ENCODE measurements at places on chromosomes 11 and 22.

DNA sequence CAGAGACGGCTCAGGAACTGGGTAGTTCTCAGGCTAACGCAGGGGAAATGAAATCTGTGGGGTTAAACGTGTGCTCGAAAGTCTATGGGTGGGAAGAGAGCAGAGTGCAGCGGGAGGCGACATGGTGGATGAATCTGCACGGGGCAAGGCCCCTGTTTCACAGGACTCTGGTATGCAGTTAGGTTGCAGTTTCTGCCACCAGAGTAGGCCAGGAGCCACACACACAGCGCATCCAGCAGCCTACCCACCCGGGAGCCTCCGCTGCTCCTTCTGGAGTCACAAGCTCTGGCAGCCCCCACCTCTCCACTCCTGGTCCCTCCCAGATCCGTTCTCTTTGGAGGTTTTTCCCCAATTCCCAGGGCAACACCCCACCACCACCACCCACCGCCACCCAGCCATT lies 27.0 kb downstream of the SPATA19 start:
- no peak for DNase-seq

GRCh38 chr11:120336641-120337354 lies 585 bp downstream of the ARHGEF12 start:
- no peak for DNase-seq

- no peak for DNase-seq
These were observed 355.9 kb upstream of the TENM4 start for GRCh38 chr11:79796704-79797103.

DNA sequence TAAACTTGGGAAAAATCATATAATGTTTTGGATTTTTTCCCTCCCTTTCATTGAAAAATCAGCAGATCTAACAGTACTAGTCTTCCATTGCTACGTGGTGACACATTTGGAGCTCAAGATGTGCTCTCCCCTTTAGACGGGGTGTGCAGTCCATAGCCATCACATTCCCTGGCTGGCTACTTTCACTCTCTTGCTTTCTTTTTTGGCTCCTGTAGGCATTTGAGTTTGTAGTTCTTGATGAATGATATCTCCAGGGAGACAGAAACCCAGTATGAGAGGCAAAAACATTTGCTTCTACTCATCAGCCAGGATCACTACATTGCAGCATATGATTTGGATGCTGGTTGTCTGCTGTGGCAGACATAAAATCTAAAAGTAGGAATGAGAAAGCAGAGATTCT lies 12.1 kb downstream of the CCDC81 start:
- no peak for DNase-seq

GRCh38 chr11:133153031-133153430 lies 379.3 kb downstream of the OPCML start:
- DNase-seq, result no peak

DNA sequence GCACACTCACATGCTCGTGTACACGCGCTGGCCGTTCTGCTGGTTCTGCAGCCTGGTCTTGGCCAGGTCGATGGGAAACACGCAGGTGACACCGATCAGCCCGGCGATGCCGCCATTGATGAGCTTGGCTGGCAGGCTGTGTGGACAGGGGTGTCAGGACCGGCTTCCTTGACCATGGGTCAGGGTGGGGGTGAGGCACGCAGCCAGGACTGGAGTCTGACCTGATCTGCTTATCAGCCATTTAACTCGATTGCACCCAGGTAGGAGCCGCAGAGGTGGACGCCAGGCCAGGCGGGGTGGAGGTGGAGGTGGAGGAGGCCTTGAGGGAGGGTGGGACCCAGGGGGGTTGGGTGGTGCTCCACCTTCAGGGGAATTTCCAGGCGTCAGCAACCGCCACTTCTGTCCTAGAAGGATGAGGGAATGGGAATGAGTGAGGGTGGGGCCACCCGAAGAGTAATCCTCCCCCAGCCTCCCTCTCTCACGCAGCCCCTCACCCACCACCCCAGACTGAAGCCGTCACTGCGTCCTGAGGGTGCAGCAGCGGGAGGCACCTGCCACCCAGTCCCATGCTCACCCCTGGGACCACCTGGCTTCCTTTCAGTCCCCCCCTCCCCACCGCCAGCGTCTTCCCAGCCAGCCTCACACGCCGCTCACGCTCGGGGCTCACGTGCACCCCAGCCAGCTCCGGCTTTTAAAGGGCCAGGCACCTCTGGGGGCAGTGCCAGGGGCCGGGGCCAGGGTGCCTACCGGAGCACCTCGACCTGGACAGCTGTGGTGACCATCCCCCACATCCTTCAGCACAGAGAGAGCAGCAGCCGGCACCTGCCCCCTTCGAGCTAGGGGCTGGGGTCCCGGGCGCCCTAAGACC lies 3.1 kb downstream of the SLC25A22 start:
- no peak for DNase-seq

GRCh38 chr11:127470306-127470884 lies 469.8 kb upstream of the KIRREL3 start:
- no peak for DNase-seq

GRCh38 chr11:133271871-133272776 lies 260.2 kb downstream of the OPCML start:
- DNase-seq, result no peak

GRCh38 chr22:49764127-49764581 lies 63.5 kb downstream of the BRD1 start:
- peak; percentile 51 for DNase-seq

GRCh38 chr11:115477410-115477809 lies 26.8 kb downstream of the CADM1 start:
- DNase-seq, result no peak

DNA sequence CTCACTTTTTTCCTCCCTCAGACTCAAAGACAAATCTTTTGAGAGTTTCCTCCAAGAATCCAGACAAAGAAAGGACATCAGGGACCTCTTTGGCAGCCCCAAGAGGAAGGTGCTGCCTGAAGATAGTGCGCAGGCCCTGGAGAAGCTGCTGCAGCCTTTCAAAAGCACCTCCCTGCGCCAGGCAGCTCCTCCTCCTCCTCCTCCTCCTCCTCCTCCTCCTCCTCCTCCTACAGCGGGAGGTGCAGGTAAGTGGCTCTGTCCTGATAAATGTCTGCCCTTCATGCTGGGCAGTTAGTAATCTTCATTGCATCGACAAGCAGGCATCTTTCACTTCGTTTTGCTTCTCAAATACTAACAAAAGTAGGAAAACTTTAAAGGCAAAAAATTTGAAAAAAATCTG lies 82.8 kb upstream of the PARVA start:
- no peak for DNase-seq

- DNase-seq, result peak; percentile 86
These were observed 49.7 kb downstream of the RTL6 start for GRCh38 chr22:44448271-44448830.

DNA sequence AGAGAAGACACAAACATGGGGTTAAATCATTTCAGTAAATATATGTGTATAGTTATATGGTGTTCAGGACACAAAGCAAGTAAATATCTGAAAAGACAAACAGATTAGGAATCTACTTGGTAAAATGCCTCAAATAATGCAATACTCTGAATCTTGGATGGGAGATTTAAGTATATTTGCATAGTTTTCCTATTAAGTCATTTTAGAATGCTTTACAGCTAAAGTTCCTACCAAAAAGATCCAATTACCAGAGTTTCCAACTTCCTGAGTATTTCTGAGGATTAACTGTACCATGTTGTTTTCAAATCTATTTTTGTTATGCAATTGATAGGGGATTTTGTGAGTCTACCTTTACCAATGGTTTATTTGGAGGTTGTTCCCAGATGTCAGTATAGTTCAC lies 424.4 kb upstream of the CCDC179 start:
- DNase-seq, result no peak

GRCh38 chr22:19062943-19063308 lies 59.3 kb downstream of the DGCR2 start:
- no peak for DNase-seq

DNA sequence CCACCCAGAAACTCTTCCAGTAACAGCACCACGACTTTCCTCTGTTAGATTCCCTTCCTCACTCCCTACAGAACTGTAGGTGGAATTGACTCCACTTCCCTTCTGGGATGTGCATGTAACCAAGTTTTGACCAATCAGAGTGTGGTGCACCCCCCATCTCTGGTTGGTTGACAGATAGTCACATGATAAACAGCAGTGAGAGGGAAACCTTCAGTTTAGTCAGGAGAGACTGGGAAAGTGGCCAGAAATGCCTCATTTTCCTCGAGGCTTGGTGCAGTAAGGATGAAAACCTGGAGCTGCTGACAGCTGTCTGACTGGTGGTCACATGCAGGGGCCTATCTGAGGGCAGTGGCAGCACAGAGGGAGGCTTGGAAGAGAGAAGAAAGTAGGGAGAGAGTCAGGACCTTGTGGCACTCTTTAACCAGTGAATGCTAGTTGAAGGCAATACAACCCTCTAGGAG lies 67.3 kb upstream of the GRK3 start:
- DNase-seq, result no peak

DNA sequence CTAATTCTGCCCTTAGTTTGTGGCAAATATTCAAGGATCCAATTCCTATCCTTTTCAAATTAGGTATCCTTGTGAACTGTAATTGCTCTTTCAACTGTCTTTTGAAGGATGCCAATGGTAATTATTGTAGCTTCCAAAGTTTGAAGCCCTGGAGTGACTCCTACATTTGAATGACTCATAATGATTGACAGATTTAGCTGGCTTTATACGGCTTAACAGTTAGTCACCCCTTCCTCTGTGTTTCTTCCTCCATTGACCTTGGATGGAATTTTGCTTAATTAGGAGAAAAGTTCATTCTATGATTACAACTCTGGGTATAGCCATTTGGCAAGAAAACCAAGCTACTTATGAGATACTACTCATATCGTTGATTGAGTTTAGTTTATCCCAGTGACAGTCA lies 639.3 kb upstream of the KIRREL3 start:
- DNase-seq, result no peak

DNA sequence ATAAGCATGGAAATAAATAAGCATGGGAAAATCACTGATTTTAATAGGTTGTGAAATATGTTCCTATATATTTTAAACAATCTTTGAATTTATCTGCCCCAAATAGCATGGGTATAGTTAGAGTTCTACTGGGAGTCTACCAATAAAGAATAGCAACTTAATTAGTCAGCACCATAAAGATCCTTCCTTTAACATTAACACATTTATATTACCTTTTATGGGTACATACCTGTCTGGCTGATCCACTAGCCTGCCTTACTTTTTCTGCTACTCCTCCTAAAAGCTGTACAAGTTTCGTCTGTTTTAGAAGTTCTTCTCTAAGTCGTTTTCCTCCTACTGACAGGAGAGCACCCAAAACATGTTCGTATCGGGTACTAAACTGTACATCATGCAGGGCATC lies 39.8 kb upstream of the RPS13 start:
- DNase-seq, result no peak

DNA sequence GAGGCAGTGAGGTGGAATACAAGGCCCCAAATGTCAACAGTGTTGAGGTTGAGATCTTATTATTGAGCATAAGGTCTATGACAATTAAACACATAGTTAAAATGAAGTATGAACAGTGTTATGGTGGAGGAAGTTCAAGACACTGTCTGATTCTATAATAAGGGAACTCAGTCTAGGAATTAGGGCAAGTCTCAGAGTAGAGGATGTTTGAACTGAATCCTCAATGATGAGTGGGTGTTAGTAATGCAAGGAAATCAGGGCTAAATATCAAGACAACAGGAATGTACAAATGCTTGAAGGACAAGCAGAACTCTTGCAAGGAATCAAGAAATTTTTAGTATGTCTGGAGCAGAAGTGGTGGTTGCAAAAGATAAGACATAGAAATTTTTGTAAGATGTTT lies 53.0 kb downstream of the CWC15 start:
- DNase-seq, result no peak

Data from muscle of back (tissue), 13 donors.